ENCODE measurements at places on chromosomes 3 and 15. TPM values are rescaled to one million over a fixed set of nuclear protein-coding genes. Genes with fewer than 3 reads are reported as not detected.

DNA sequence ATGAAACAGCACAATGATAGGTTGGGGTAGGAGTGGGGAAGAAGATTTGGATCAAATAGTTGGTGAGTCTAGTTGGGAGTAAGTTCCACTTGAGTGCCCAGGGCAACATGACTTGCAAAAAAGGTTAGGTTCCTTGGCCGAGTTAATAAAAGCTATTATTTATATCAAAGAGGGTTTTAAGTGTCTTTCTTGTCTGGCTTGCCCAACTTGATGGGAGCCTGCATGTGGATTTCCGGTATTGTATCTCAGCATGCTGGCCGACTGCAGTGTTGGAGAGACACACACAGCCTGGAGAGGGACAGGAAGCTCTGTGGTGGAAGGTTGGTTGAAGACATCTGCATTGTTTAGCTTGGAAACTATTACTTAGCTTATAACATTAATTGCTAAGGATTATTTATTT, 449.5 kb upstream of the TBL1XR1 start:
- no peak for DNase-seq

DNA sequence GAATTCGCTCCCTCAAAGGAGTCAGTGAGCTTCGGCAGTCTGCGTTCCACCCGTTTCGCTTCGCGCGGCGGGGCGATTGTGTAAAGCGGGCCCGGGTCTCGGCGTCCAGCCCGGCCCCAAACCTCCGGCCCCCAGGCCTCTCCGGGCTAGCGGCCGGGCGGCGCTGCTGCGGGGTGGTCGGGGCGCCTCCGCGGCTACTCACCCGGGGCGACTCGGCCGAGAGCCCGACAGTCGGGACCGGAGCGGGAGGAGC, 412 bp downstream of the CHDH start:
- DNase-seq, result no peak

GRCh38 chr3:107675233-107675900, 152.6 kb downstream of the BBX start:
- DNase-seq, result no peak

The LSAMP gene
- polyA plus RNA-seq, result 14.2 TPM

GRCh38 chr15:60353245-60353920, 44.4 kb downstream of the ANXA2 start:
- no peak for DNase-seq

- DNase-seq, result no peak
Measured at GRCh38 chr3:22615790-22616189, 587.3 kb upstream of the UBE2E2 start.

DNA sequence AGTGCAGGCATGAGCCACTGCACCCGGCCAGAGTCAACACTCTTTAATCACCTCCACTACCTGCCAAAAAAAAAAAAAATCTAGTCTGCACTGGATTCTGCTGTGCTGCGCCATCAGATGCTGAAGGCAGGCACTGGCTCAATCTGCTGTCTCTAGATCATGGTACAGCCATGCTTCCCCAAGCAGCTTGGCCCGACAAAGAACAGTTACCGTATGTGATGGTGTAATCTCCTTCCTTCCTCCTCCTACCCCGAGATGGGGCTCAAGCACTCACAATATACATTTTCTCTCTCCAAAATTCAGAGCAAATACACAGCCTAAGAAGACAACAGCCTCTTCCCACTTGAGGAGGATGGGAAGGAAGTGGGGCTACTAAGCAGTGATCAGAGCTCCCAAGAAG, 45.1 kb downstream of the DAPK2 start:
- no peak for DNase-seq

The LRRN1 gene
- polyA plus RNA-seq, result 23.4 TPM

The PLEKHO2 gene
- 15.5 TPM for polyA plus RNA-seq

The MOBP gene
- polyA plus RNA-seq, result 0.22 TPM

GRCh38 chr15:65881766-65882434, 12.6 kb downstream of the RAB11A start:
- no peak for DNase-seq

GRCh38 chr3:52926554-52926953, 29.2 kb upstream of the STIMATE start:
- DNase-seq, result no peak

GRCh38 chr3:129021140-129021551, 20.0 kb downstream of the EFCC1 start:
- no peak for DNase-seq

DNA sequence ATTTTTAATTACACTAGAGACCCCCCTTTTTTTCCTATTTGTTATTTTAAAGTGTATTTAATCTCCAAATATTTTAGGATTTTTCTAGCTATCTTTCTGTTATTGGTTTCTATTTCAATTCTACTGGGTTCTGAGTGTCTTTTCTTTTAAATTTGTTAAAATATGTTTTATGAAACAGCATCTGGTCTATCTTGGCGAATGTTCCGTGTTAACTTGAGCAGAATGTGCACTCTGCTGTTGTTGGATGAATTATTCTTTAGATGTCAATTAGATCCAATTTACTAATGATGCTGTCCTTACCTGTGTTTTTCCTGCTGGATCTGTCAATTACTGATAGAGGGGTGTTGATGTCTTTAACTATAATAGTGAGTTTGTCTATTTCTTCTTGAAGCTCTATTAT, 462.0 kb upstream of the CNTN3 start:
- no peak for DNase-seq
